ENCODE measurements at places on chromosomes 3 and 15. TPM values are rescaled to one million over a fixed set of nuclear protein-coding genes. Genes with fewer than 3 reads are reported as not detected.

GRCh38 chr15:69484837-69485236 is 32.2 kb downstream of the RPLP1 start:
- no peak for DNase-seq

DNA sequence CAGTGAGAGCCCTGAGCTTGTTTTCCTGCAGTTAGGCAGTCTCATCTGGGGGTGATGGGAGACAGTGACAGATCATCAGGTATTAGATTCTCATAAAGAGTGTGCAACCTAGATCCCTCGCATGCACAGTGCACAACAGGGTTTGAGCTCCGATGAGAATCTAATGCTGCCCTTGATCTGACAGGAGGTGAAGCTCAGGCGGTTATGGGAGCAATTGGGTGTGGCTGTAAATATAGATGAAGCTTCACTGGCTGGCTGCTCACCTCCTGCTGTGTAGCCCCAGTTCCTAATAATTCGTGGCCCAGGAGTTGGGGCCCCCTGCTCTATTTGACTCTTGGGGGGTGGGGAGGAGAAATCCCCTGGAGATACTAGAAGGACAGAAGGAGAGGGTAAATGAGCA is 309.4 kb upstream of the STT3B start:
- DNase-seq = no peak

GRCh38 chr3:68116580-68116979 is 462.2 kb upstream of the SUCLG2 start:
- DNase-seq = no peak

- no peak for DNase-seq
These were observed 12.9 kb downstream of the PCYT1A start for GRCh38 chr3:196274585-196274984.

The TGM5 gene
- not detected for total RNA-seq

DNA sequence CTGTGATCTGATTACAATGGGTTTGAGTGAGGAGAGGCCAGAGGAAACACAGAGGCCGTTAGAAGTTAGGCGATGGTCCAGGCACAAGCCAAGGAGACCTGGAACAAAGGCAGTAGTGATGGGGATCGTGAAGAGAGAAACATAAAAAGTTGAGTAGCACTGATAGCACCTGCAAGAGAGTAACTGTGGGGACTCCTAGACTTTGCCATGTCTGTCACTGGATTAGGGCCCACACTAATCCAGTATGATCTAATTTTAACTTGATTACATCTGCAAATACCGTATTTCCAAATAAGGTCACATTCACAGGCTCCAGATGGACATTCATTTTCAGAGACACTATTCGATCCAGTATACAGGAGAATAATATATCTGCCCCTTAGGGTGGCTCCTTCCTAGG is 144.7 kb downstream of the RAB11A start:
- DNase-seq = no peak

The PIK3CB gene
- total RNA-seq = 15.2 TPM

The SLC22A13 gene
- total RNA-seq = 0.17 TPM

GRCh38 chr3:143367171-143367570 is 247.6 kb downstream of the CHST2 start:
- DNase-seq = no peak

The XCR1 gene
- not detected for total RNA-seq

The C3orf49 gene
- 34.7 TPM for total RNA-seq

DNA sequence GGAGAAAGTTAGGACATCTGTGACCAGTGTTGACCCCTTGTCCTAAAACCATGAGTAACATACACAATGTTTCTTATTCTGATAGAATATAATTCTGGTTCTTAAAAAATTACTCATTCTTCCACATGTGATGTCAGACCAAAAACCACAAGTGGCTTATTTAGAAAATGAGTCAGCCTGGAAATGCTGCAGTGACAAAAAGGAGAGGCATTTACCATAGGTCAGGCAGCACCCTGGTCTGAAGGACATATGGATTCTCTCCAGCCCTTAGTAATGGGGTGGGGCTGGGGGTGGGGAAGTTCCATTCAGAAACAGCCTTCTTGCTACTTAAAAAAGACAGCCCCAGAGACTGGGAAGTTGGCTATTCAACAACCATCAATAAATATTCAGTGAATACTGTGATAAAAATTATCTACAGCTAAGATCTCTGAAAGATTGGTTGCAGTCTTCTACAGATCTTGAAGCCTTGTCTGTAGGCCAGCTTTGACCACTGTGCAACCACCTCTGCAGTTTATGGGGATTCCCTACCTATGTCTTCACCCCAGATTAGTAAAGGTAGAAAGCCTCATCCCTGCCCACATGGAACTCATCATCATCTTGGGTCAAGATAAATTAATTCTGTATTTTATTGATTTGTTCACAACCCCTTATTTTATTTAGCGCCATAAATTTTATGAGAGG is 34.9 kb upstream of the TIMP4 start:
- peak; percentile 88 for DNase-seq

GRCh38 chr3:197189623-197190022 is 108.8 kb downstream of the DLG1 start:
- DNase-seq = no peak

The OSTN gene
- not detected for total RNA-seq

DNA sequence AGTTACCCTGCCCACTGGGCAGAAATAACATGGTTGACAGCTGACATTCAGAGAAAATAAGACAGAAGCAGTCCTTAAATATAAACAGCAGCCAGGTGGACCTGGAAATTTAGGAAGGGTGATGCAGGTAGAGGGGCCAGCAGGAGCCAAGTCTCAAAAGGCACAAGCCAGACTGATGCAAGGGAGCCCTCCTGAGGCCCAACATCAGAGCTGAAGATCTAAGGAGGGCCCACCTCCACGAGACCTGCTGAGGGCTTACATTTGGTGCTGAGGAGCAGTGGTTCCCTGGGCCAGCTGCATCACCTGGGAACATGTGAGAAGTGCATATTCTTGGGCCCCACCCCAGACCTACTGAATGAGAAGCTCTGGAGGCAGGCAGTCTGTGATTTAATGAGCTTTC is 105.5 kb upstream of the TRIM42 start:
- no peak for DNase-seq

GRCh38 chr3:149581681-149582370 is 76.0 kb downstream of the WWTR1 start:
- DNase-seq = peak; percentile 94

The NMB gene
- total RNA-seq = 16.4 TPM

- no peak for DNase-seq
These were observed 17.3 kb upstream of the LRIG1 start for GRCh38 chr3:66518126-66518525.

GRCh38 chr3:9448643-9449042 is 51.2 kb downstream of the SETD5 start:
- no peak for DNase-seq

- no peak for DNase-seq
These were observed 10.6 kb upstream of the TGM5 start for GRCh38 chr15:43277231-43277823.

The NDUFB4 gene
- total RNA-seq = 185 TPM

DNA sequence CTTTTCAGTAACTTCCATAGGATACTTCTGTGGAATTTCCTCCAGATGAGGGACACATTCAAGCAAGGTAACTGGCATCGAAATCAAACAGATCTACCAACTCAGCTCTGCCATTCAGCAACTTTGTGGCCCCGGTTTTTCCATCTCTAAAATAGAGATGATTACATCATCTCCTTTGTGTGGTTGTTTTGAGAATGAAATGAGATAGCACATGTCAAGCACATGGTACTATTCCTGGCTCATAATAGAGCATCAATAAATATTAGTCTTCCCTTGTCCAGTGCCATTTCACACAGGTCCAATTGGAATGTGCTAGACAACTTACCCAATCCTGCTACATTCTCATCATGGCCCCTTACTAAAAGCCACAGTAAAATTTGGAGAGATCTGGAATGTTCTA is 24.2 kb upstream of the TM4SF4 start:
- no peak for DNase-seq

DNA sequence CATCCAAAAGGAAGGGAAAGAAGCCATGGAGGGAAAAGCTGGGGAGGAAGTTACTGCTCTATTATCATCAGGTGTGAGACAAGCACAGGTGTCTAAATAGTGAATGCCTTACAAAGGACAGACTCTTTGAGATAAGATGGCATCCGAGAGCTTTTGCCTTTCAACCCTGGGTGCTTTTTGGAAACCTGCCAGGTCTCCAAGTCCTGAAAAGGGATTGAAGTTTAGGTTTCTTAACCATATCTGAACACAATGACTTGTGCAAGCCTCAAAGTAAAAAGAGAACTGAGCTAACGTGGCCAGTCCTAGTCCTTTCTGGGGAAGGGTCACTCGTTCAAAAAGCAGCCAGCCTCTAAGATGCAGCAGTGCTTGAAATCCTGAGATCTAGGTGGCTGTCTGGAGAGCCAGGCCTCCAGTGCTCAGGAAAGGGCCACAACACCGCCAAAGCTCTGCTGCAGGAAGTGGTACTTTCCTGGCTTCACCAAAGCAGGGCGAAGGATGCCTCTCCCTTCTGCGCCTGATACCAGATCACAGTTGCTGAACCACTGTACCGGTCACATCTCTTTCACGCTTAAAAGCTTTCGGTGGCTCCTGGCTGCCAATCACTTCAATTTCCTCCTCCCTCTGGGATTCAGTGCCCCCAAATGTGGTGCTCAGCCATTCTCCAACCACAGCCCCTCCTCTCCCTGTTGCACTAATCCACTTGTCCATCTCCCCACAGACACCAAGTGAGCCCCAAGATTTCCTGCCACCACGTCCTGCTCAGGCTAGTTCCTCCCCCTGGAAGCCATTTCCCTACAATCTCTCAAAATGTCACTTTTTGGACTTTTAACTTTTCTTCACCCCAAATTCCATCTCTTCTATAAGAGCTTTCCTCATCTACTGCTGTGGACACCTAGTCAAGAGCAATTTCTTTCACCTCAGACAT is 104.1 kb upstream of the LPP start:
- DNase-seq = no peak

GRCh38 chr15:61090386-61091288 is 138.5 kb downstream of the RORA start:
- no peak for DNase-seq

GRCh38 chr3:135238871-135239614 is 444.0 kb downstream of the EPHB1 start:
- no peak for DNase-seq

The STAC gene
- 11.3 TPM for total RNA-seq

The AHSG gene
- not detected for total RNA-seq

The CAPN3 gene
- 1.6 TPM for total RNA-seq

DNA sequence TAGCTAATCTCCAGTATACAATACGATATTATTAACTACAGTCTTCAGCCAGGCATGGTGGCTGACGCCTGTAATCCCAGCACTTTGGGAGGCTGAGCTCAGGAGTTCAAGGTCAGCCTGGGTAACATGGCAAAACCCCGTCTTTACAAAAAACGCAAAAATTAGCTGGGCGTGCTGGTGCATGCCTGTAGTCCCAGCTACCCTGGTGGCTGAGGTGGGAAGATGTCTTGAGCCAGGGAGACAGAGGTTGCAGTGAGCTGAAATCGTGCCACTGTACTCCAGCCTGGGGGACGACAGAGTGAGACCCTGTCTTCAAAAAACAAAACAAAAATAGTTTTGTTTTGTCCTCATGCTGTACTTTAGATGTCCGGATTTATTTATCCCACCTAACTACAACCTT is 29.2 kb upstream of the SV2B start:
- DNase-seq = no peak

The GOLGA8O gene
- not detected for total RNA-seq

DNA sequence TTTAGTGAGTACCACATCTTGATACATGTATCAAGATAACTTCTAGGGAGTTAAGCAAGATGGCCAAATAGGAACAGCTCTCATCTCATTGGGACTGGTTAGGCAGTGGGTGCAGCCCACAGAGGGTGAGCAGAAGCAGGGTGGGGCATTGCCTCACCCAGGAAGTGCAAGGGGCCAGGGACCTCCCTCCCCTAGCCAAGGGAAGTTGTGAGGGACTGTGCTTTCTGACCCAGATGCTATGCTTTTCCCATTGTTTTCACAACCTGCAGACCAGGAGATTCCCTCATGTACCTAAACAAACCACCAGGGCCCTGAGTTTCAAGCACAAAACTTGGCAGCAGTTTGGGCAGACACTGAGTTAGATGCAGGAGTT is 665.0 kb upstream of the CBLB start:
- no peak for DNase-seq

The RAB43 gene
- 8.2 TPM for total RNA-seq

The ECE2 gene
- total RNA-seq = not detected

- DNase-seq = no peak
These were observed at the start of the genes FOXL2 and FOXL2NB for GRCh38 chr3:138946663-138947494. Gene FOXL2, minus strand, starts transcription at chr3:138947137. Its CDS starts 415 bp downstream, at chr3:138946722. Gene FOXL2NB, plus strand, starts transcription at chr3:138947217. Its CDS starts 148 bp downstream, at chr3:138947365.

GRCh38 chr3:127389420-127389819 is 101.6 kb upstream of the PRR20G start:
- no peak for DNase-seq

- no peak for DNase-seq
These were observed 20.9 kb downstream of the NOX5 start for GRCh38 chr15:69035205-69035917.

DNA sequence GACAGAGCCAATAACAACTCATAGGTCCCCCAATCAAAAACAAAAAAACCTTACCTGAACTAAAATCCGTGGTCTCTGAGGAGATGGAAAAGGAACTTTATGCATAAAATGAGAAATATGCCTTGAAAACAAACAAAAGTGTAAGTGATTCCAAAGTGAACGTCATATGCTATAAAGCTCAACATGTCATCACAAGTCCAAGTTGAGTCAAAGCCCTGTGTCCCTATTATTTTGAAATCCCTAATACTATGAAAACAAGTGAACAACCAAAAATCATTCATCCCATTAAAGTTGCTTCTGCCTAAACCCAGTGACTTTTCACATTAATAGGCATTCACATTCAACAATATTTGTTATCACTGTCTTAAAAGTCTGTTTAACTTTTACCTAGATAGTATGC is 59.4 kb downstream of the DENND4A start:
- DNase-seq = no peak

The CCDC54 gene
- total RNA-seq = not detected

- no peak for DNase-seq
These were observed 71.4 kb upstream of the ROPN1 start for GRCh38 chr3:124063197-124063909.

GRCh38 chr3:39148435-39149058 is 4.8 kb downstream of the CSRNP1 start:
- no peak for DNase-seq

All from NCI-H460 (cell line).